ENCODE measurements at places on chromosomes 3 and 15. TPM values are rescaled to one million over a fixed set of nuclear protein-coding genes. Genes with fewer than 3 reads are reported as not detected.

GRCh38 chr15:46312133-46312740, 677.4 kb downstream of the SQOR start:
- H3K36me3 ChIP-seq, result no peaks in the 10 kb centered on the region
- DNase-seq, result peak; percentile 78
- H3K27ac ChIP-seq, result no peak overlapping the region
- H3K4me1 ChIP-seq, result no peaks in the 10 kb centered on the region
- H3K27me3 ChIP-seq, result no peaks in the 10 kb centered on the region
- H3K4me3 ChIP-seq, result no peak overlapping the region

- no peak overlapping the region for H3K27ac ChIP-seq
- DNase-seq, result no peak
- H3K4me3 ChIP-seq, result no peak overlapping the region
- H3K4me1 ChIP-seq, result peaks cover 34% of the 10 kb centered on the region
These were observed 2.2 kb downstream of the INAFM2 start for GRCh38 chr15:40325700-40326099.

DNA sequence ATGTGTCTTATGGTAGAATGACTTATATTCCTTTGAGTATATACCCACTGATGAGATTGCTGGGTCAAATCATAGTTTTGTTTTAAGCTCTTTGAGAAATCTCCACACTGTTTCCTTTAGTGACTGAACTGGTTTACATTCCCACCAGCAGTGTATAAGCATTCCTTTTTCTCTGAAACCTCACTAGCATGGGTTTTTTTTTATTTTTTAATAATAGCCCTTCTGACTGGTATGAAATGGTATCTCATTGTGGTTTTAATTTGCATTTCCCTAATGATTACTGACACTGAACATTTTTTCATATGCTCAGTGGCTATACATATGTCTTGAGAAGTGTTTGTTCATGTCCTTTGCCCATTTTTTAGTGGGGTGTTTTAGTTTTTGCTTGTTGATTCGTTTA, 494.3 kb downstream of the SQOR start:
- no peaks in the 10 kb centered on the region for H3K36me3 ChIP-seq
- no peaks in the 10 kb centered on the region for H3K4me1 ChIP-seq
- H3K27ac ChIP-seq, result no peak overlapping the region
- no peaks in the 10 kb centered on the region for H3K27me3 ChIP-seq

- no peaks in the 10 kb centered on the region for H3K27me3 ChIP-seq
- no peaks in the 10 kb centered on the region for H3K4me1 ChIP-seq
- no peak overlapping the region for H3K27ac ChIP-seq
- H3K36me3 ChIP-seq, result peaks cover 9% of the 10 kb centered on the region
- DNase-seq, result no peak
- no peak overlapping the region for H3K4me3 ChIP-seq
These were observed 53.2 kb downstream of the OXNAD1 start for GRCh38 chr3:16318176-16318575.

GRCh38 chr15:60801395-60801794, 322.5 kb upstream of the ICE2 start:
- no peak for DNase-seq
- no peaks in the 10 kb centered on the region for H3K27me3 ChIP-seq
- H3K4me1 ChIP-seq, result no peaks in the 10 kb centered on the region
- H3K4me3 ChIP-seq, result no peak overlapping the region
- H3K36me3 ChIP-seq, result no peaks in the 10 kb centered on the region

DNA sequence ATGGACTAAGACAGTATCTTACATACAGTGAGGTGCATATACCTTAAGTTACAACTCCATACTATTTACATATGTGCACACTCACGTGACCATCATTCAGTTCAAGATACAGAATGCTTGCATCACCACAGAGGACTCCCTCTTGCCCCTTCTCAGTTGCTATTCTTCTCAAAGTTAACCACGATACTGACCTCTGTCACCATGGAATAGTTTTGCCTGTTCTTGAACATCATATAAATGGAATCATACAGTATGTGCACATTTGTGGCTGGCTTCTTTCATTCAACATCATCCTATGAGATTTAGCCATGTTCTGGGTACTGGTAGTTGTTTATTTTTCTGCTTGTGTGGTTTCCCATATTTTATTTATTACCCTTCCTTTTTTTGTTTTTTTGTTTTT, 10.4 kb upstream of the ZSCAN2 start:
- H3K36me3 ChIP-seq, result no peaks in the 10 kb centered on the region
- peaks cover 9% of the 10 kb centered on the region for H3K4me1 ChIP-seq
- DNase-seq, result no peak
- H3K27ac ChIP-seq, result no peak overlapping the region
- no peaks in the 10 kb centered on the region for H3K27me3 ChIP-seq

GRCh38 chr3:59654123-59654479, 604.3 kb upstream of the CFAP20DC start:
- no peaks in the 10 kb centered on the region for H3K27me3 ChIP-seq
- H3K36me3 ChIP-seq, result no peaks in the 10 kb centered on the region
- DNase-seq, result no peak

- no peaks in the 10 kb centered on the region for H3K4me1 ChIP-seq
- no peaks in the 10 kb centered on the region for H3K36me3 ChIP-seq
- H3K27ac ChIP-seq, result no peak overlapping the region
- no peak for DNase-seq
- no peak overlapping the region for H3K4me3 ChIP-seq
- no peaks in the 10 kb centered on the region for H3K27me3 ChIP-seq
These were observed 185.6 kb downstream of the OR4M2 start for GRCh38 chr15:22265970-22266369.

DNA sequence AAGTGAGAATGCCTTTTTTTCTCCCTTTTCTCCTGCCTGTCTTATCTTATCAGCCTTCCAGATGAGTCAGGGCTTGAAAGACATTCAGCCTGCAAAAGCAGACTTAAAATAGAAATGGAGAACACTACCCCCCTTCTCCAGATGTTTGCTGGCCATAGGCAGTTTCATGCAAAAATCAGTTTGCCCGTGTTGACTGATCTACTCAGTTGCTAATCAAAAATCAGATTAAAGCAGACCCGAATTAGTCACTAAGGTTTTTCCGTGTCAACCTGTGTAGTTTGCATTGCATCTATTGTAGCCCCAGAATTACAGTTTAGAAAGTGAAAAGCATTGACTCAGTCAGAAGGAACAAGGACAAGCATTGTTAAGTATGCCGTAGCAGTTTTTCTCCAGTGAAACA, 56.2 kb downstream of the IL5RA start:
- H3K27me3 ChIP-seq, result no peaks in the 10 kb centered on the region
- H3K27ac ChIP-seq, result no peak overlapping the region
- no peak for DNase-seq
- H3K4me1 ChIP-seq, result no peaks in the 10 kb centered on the region

DNA sequence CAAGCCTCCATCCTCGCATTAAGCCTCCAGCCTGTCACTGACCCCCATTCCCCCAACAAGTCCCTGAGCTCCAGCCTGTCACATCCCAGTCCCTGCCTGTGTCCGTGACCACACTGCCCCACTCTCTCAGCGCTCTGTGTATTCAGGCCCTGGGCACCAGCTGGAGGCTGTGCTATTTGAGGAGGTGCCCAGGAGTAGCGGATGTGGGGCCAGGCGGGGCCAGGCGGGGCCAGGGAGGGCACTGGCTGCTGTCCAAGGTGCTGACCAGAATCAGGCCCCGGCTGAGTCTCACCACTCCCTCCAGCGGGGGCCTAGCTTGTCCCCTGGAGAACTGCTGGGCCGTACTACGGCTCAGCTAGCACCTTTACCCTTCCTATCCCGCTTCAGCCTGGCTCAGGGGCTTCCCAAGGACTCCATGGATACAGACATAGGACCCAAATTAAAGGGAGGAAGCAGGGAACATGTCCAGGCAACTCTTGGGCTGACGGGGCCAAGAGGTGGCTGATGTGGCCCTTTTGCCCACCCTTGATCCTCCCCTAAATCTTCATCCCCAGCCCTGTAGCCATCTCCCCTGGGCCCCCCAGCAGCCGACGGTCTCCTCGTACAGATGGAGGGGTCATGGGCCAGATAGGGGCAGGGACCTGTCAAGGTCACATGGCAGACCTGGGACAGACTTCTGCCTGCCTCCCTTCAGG, 1.1 kb downstream of the HHATL start:
- no peaks in the 10 kb centered on the region for H3K4me1 ChIP-seq
- H3K27ac ChIP-seq, result no peak overlapping the region
- no peaks in the 10 kb centered on the region for H3K27me3 ChIP-seq
- H3K36me3 ChIP-seq, result no peaks in the 10 kb centered on the region

GRCh38 chr3:170594528-170594927, 8.7 kb upstream of the SLC7A14 start:
- H3K4me1 ChIP-seq, result no peaks in the 10 kb centered on the region
- H3K36me3 ChIP-seq, result no peaks in the 10 kb centered on the region
- DNase-seq, result no peak
- no peak overlapping the region for H3K27ac ChIP-seq
- no peak overlapping the region for H3K4me3 ChIP-seq
- H3K27me3 ChIP-seq, result no peaks in the 10 kb centered on the region

DNA sequence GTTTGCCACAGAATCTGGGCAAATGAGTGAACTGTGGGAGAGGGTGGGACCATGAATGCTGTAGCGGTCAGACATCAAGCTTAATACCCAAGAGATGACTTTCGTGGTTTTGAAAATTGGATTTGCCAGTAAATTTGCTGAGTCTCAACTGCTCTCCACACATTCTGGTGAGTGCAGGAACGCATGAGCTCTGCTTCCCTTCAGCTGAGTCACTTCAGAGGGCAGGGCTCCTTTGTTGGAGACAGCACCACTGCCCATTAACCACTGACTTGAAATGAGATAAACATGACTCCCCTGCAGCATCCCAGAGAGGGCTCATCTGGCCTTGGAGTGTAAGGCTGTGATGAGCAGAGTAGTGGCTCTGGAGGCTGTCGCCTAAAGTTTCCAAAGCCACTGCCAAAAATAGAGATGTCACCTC, 22.6 kb downstream of the RARRES1 start:
- H3K27ac ChIP-seq, result peak overlapping the region; percentile 8
- no peaks in the 10 kb centered on the region for H3K36me3 ChIP-seq
- no peak for DNase-seq
- no peak overlapping the region for H3K4me3 ChIP-seq

DNA sequence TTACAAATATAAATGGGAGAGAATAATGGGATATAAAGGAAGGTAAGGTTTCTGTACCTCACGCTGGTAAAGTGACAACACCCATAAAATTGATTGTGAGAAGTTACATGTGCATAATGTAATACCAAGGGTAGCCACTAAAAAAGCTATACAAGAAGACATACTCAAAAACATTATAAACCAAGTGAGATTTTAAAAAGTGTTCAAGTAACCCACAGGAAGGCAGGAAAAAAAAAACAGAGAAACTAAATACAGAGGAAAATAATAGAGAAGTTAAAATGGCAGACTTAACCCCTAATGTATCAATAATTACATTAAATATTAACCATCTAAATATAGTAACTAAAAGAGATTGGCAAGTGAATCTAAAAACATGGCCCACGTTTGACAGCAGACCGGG, 76.3 kb downstream of the PCSK6 start:
- no peaks in the 10 kb centered on the region for H3K4me1 ChIP-seq
- H3K27me3 ChIP-seq, result no peaks in the 10 kb centered on the region
- H3K4me3 ChIP-seq, result no peak overlapping the region
- no peaks in the 10 kb centered on the region for H3K36me3 ChIP-seq
- DNase-seq, result no peak

DNA sequence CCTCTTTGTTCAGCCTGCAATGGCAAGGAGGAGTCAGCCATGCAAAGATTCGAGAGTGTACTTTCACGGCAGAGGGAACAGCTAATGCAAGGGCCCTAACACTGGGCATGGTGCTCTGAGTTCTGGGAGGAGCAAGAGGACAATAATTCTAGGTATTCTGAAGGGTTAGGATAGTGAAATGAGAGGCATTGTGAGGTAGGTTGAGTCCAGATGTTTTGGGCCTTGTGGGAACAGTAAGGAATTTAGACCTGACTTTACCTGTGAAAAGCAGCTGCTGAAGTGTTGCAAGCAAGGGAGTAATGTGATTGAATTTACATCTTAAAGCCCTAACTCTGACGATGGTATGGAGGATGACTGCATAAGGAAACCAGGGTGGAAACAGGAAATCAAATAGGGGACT, 211.6 kb downstream of the CNTN3 start:
- no peak overlapping the region for H3K4me3 ChIP-seq
- no peaks in the 10 kb centered on the region for H3K4me1 ChIP-seq
- DNase-seq, result no peak
- no peak overlapping the region for H3K27ac ChIP-seq
- no peaks in the 10 kb centered on the region for H3K27me3 ChIP-seq

DNA sequence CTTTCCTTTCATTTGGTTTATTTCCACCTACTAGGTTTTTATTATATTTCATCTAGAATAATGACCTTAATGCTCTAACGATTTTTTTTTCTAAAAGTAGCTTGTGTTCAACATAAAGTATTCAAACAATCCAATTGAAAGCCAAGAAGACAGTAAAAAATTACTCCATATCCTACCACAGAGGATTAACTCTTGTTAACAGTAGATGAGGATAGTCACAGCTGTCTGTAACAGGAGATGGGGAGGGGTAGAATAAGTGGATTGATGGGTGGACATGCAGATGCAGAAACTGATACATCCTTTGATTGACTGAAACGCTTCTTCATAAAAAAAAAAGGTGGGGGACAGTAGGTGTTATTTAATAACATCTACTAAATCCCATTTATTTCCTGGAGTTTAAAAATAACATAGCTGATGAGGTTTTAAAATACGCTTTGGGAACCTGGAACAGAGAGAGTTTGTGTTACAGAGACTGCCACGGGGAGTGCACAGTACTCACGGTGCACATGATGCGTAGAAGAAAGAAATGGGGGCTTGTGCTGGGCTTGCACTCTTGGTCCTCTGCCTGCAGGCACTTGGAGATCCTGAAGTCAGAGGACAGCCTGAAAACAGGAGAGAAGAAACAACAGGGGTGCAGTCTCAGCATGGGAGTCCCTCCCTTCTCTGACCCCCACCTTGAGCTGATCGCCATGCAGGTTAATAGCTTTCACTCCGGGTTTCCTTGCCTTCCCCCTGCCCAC, 226.7 kb downstream of the THSD4 start:
- H3K27me3 ChIP-seq, result no peaks in the 10 kb centered on the region
- H3K4me1 ChIP-seq, result no peaks in the 10 kb centered on the region
- no peak overlapping the region for H3K27ac ChIP-seq
- no peaks in the 10 kb centered on the region for H3K36me3 ChIP-seq

GRCh38 chr3:128427175-128427857, 39.4 kb downstream of the DNAJB8 start:
- H3K27me3 ChIP-seq, result no peaks in the 10 kb centered on the region
- no peaks in the 10 kb centered on the region for H3K36me3 ChIP-seq
- H3K4me1 ChIP-seq, result peaks cover 13% of the 10 kb centered on the region
- no peak overlapping the region for H3K4me3 ChIP-seq
- no peak overlapping the region for H3K27ac ChIP-seq

GRCh38 chr3:31311559-31311958, 221.2 kb upstream of the STT3B start:
- H3K4me1 ChIP-seq, result no peaks in the 10 kb centered on the region
- no peak for DNase-seq
- H3K4me3 ChIP-seq, result no peak overlapping the region
- no peaks in the 10 kb centered on the region for H3K36me3 ChIP-seq
- no peaks in the 10 kb centered on the region for H3K27me3 ChIP-seq

GRCh38 chr3:191369616-191370010, 39.3 kb upstream of the UTS2B start:
- H3K36me3 ChIP-seq, result peaks cover 19% of the 10 kb centered on the region
- no peaks in the 10 kb centered on the region for H3K27me3 ChIP-seq
- peaks cover 13% of the 10 kb centered on the region for H3K4me1 ChIP-seq
- no peak for DNase-seq
- no peak overlapping the region for H3K4me3 ChIP-seq

GOLGA8K gene
- 3.6 TPM for total RNA-seq

GOLGA8R gene
- 6.7 TPM for total RNA-seq

CAPN3 gene
- 34.9 TPM for total RNA-seq

C2CD4B gene
- 2.5 TPM for total RNA-seq

GCSAM gene
- not detected for total RNA-seq

SHF gene
- 19.7 TPM for total RNA-seq

GUCA1C gene
- total RNA-seq, result not detected

ARPP19 gene
- total RNA-seq, result 116 TPM

NTRK3 gene
- total RNA-seq, result 53.4 TPM

DENND6A gene
- total RNA-seq, result 49.0 TPM

TM6SF1 gene
- total RNA-seq, result 7.5 TPM

CLPX gene
- 29.5 TPM for total RNA-seq

LYZL4 gene
- not detected for total RNA-seq

RASGRP1 gene
- total RNA-seq, result 2.1 TPM

Measured in tibial nerve (tissue), 4 donors.